ENCODE measurements at places on chromosomes 5 and 9.
A peak's percentile ranks its signal among the peaks of the same experiment; 100 is the strongest.

GRCh38 chr9:19036611-19037010, 3.6 kb upstream of the SAXO1 start:
- no peak for DNase-seq

- peak; percentile 72 for DNase-seq
These were observed 58.8 kb downstream of the FAM78A start for GRCh38 chr9:131217331-131218031.

- peak; percentile 57 for DNase-seq
These were observed 307.7 kb downstream of the ADGRV1 start for GRCh38 chr5:90866333-90866732.

DNA sequence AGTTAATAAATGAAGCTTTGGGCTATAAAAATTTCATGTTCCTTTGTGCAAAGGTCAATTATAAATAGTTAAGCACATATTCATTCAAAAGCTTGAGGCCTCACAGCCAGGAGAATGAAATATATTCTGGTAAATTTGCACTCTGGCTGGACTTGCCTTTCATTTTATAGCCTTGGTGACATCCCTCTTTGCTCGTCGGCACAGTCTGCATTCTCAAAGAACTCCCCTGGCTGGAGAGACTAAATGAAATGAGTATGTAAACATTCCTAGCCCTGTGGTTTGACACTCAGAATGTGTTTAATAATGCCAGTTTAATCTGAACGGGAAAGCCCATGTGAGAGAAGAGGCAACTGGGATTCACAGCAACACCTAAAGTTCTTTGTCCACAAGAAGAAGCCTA, 285.6 kb downstream of the BRINP1 start:
- DNase-seq = peak; percentile 5

GRCh38 chr9:92989561-92989960, 42.2 kb downstream of the FGD3 start:
- DNase-seq = peak; percentile 47

DNA sequence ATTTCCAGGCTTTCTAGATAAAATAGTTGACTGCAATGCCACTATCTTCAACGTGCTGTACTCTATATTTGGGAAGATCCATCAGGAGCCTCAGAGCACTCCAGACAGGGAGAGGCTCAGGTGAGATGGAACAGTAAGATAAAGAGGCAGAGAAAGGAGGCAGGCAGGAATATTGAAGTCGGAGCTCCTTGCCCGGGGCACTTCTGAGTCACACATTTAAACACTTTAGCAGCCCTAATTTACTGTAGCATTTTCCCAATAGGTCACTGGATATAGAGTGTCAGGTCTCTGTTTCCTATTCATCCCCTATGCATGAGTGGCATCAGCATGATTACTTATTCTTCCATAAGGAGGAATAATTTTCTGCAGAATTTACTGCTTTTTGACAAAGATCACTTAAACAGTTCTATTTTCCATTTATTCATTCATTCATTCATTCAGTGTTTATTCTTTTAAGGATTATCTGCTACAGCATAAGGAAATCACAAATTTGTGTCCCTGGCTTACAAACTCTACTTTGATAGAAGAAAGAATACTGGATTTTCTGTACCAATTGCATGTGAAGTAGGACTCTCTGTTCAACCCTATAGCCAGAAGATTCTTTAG, 170.7 kb downstream of the MAPKAP1 start:
- DNase-seq = no peak

DNA sequence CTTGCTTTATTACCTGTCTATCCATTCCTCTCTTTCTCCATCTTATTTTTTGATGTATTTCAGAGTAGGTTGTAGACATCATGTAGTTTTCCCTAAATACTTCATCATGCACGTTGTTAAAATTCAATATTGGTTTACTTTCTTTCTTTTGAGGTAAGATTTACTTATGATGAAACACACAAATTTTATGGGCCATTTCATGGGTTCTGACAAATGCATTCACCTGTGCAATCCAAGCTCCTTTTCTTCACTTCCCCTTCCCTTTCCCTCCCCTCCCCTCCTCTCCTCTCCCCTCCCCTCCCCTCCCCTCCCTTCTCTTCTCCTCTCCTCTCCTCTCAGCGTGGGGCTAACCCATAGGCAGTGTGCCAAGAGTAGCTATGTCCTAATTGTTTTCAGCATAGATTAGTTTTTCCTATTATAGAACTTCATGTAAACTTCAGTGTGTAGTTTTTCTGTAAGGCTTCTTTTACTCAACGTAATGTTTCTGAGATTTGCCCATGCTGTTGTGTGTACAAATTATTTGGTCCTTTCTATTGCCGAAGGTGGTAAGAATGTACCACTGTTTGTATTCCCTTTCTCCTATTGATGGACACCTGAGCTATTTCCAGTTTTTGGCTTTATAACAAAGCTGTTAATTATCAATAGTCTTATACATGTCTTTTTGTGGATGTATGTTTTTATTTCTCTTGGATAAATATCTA, 92.9 kb upstream of the CLINT1 start:
- DNase-seq = no peak

DNA sequence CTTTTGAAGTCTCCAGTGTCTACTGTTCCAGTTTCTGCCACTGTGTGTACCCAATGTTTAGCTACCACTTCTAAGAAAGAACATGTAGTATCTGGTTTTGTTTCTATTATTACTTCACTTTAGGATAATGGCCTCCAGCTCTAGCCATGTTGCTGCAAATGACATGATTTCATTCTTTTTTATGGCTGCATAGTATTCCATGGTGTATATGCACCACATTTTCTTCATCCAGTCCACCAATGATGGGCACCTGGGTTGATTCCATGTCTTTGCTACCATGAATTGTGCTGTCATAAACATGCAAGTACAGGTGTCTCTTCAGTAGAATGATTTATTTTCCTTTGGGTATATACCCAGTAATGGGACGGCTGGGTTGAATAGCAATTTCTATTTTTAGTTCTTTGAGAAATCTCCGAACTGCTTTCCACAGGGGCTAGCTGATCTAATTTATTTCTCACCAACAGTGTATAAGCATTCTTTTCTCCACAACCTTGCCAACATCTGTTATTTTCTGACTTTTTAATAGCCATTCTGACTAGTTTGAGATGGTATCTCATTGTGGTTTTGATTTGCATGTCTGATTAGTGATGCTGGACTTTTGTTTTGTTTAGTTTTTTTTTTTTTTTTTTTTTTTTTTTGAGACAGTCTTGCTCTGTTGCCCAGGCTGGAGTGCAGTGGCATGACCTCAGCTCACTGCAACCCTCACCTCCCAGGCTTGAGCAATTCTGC, 68.9 kb downstream of the WDR41 start:
- DNase-seq = no peak

DNA sequence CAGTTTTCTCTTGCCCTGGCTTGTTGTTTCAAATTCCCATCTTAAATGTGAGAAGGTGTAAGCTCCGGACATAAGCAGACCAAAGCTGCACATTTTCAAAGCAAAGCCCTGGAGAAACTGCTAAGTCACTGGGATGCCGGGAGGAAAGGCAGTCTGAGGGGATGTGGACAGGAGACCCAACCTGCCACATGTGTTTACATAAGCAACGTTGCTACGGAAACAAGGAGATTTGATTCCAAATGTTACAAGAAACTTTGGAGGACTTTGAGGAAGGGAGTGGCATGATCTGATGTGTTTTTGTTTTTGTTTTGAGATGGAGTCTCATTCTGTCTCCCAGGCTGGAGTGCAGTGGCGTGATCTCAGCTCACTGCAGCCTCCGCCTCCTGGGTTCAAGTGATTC, 25.7 kb upstream of the INSYN2B start:
- no peak for DNase-seq

DNA sequence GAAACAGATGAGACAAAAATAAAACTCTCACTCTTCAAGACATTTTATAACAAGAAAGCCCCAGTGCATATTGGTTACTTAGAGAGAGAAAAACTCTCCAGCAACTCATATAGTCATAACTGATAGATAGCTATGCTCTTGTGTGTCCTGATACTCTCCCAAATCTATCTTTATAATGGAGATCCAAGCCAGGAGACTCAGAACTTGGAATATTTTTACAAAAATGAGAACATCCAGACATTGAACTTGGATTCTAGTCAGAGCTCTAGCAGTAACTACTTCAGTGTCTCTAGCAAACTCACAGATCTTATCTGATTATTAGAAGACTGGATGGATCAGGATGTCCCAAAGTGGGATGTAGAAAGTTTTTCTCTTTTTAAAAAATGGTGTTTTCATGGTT, 412.7 kb upstream of the BRINP1 start:
- DNase-seq = no peak

GRCh38 chr5:45686620-45687019, 9.6 kb downstream of the HCN1 start:
- DNase-seq = no peak

DNA sequence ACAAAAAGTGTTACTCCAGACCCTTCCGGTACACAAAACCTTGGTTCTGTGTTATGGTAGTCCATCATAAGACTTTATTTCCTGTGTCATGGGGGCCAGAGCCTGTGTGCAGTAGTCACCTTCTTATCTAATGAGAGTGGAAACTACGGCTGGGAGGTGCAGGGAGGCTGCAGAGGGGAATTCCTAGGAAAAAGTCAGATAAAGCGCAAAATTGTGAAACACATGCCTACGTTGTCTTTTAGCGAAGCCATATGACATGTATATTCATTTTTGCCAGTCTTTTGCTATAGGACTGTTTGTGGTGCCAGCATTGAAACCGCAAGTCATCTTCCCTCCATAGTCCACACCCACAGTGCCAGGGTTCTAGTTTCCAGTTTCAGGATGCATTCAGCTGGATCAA, 80.7 kb downstream of the PPARGC1B start:
- DNase-seq = no peak

- DNase-seq = no peak
These were observed 32.6 kb downstream of the UBAP1 start for GRCh38 chr9:34211395-34211794.

DNA sequence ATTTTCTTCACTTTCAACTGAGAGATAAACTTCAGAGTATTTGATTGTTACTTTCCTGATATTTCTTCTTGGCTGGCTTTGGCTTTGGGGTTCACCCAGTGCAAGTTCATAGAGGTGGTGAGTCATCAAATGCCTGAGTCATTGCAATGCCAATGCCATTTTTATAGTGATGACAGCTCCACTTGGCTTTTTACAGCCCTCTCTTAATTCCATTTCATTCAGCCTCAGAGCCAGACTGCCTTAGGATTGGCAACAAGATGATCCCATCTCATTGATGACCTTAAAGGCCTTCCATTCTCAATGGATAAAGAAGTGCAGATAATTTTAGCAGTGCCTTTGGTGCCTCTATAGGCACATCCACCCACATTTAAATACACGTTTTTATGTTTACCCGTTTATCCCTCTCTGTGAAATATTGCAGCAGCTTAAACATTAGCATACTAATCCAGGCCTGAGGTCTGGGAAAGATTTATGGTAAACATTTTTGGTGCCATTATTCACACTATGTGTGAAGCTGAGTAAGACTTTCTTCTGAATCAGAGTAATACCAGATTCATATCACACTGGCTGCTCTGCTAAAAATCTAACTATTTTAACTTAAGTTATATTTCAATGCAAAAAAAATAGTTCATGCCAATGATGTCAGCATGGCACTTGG, 88.9 kb upstream of the TYRP1 start:
- peak; percentile 27 for DNase-seq

DNA sequence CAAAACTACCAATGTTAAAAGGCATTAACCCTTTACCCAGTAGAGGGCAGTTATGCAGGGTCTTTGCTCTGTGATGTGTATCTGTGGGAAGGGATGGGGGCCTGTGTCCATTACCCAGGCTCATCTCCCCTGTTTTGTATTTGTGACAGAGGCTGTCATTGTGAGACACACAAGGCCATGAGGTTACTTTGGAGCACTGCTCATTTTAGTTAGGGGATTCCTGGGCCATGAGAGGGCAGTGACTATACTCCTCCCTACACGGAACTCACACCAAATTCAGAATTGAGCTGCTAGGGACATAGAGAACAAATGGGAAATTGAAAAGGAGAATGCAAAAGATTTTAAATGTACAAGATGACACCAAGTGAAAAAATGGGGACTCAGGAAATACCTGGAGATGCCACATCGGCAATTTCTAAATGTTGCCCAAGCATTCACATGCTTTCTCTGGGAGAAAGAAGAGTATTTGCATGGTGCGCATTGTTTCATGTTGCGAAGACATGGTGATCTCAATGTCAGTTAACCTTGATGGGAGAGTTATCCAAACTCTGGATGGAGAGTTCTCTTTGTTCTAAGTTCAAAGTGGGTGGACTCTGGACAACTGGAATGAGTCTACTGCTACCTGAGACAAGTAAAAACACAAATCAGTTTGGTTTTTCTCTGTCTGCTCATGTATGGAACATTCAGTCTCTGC, 32.5 kb downstream of the C9orf152 start:
- DNase-seq = no peak

DNA sequence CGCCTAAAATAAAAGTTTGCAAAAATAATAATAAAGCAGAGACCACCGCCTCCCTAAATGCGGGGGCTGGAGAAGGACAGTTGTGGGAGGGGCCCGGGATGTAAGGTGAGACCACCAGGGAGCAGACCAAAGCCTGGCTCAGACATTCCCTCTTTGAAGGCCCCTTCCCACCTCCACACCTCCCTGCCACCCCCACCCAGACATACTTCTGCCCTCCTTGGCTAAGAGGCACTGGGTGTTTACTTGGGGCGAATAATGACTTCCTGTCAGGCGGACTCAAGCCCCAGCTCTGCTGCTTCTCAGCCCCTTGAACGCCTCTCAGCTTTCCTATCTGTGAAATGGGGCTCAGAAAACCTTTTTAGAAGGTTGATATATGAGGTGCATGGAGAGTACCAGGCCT, 58.8 kb upstream of the GGTA1 start:
- no peak for DNase-seq

DNA sequence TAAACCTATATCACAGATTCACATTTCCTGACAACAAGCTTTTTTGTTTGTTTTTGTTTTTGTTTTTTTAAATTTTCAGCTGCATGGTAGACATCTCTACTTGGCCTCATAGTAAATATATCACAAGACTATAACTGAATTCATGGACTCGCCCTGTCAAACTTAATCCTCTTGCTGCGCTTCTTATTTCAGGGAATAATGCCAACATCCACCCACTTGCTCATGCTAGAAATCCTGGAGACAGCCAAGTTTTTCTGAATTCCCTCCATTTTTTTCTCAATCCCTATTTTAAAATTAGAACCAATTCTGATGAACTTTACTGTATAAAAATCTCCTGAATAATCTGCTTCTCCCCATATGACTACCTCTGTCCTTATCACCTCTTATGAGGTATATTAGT, 283.6 kb upstream of the RPS23 start:
- DNase-seq = no peak

- no peak for DNase-seq
These were observed 3.3 kb downstream of the SLF1 start for GRCh38 chr5:94621763-94622162.

DNA sequence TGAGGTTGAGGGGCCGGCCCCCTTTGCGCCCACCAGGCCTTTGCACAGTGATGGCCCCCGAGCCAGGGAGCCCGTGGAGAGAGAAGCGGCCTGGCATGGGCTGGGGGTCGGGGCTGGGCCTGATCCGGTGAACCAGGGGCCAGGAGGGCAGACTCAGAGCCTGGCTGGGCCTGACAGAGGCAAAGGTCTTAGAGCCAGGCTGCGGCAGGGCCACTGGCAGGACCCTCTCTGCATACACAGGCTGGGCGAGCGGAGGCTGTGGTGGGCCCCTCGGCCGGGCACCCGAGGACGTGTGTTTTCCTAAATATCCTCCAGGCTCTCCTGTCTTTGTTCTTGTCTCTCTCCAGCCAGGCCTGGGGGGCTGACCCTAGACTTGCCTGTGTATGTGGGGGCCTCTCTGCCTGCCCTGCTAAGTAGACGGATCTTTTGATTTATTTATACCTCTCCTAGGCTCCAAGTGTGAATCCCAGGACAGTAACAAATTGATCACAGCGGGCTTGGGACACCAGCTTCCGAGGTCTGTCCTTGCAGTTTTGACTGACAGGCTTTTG, 933 bp downstream of the NEK6 start:
- peak; percentile 71 for DNase-seq
